Stimulated activated CD8-positive, alpha-beta memory T cell treated with anti-CD3 and anti-CD28 coated beads, Interleukin-4, amount 100 ng/mL, for 1 hour (primary cell): ENCODE measurements at places on chromosomes 7 and 10.

GRCh38 chr7:98881561-98882315, 3.4 kb downstream of the TRRAP start:
- DNase-seq, result no peak

- no peak for DNase-seq
Measured at GRCh38 chr10:123427165-123427786, 238.9 kb upstream of the GPR26 start.

DNA sequence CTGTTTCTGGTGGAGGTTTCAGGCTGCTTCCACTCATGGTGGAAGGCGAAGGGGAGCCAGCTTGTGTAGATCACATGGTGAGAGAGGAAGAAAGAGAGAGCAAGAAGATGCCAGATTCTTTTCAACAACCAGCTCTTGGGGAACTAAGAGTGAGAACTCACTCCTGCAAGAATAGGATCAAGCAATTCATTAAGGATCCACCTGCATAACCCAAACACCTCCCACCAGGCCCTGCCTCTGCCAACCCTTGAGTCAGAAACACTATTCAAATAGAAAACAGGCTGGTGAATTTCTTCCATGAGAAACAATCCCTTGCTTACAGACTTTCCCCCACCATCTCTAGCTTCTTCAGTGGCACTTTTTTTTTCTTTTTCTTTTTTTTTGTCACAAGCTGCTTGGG, 317.2 kb downstream of the GPR158 start:
- DNase-seq, result no peak

GRCh38 chr10:24208661-24209431, at the start of gene KIAA1217:
Gene KIAA1217, plus strand, starts transcription at chr10:24209138. Its CDS starts 56 bp downstream, at chr10:24209194.
- DNase-seq, result no peak

DNA sequence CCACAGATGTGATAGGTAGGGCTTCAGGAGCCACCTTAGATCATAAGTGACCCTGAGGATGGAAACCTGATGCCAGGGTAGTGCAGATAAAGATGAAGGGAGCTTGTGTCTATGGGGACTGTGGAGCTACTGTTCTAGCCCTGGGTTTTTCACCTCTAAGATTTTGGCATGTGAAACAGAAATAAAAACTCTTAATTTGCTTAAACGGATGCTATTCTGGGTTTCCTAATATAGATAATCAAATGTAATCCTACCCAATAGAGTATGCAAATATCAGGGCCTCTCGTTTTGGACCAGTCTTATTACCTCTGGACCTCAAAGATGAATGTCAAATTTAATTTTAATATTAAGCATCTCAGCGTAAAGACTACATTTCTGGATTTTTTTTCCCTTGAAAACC, 49.3 kb downstream of the ABCB4 start:
- no peak for DNase-seq

DNA sequence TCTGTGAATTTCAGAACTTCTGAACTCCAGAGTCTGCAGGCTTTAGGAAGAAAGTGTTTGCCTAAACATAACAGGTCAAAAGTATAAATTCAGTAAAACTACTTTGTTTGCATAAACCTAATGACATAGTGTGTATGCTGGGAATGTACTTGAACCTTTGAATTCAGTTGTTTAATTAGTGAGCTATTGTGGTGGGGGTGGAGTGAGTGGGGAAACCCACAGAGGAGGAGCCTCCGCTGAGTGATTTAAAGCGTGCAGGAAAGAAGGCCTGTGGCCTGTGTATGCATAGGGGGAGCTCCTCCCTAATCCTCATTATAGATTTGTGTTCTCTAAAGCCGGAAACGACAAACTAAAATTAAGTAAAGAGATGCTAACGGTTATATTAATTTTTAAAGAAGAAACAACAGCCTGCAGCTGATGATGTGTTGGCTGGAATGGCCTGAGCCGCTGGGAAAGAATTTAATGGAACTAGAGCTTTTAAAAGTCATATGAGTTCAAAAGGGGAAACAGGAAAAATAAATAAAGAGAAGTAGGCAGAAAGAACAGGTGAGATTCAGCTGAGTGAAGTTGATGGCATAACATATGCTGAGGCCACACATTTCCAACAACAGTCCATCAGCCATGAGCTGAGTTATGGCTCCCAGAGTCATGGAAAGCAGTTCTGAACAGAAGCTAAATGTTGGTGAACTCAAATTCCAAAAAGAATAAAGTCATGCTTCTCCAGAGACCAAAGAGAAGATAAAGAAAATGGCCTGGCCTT, 595.0 kb downstream of the GRM8 start:
- no peak for DNase-seq

- DNase-seq, result no peak
Measured at GRCh38 chr10:12445701-12446334, 96.5 kb downstream of the CAMK1D start.

DNA sequence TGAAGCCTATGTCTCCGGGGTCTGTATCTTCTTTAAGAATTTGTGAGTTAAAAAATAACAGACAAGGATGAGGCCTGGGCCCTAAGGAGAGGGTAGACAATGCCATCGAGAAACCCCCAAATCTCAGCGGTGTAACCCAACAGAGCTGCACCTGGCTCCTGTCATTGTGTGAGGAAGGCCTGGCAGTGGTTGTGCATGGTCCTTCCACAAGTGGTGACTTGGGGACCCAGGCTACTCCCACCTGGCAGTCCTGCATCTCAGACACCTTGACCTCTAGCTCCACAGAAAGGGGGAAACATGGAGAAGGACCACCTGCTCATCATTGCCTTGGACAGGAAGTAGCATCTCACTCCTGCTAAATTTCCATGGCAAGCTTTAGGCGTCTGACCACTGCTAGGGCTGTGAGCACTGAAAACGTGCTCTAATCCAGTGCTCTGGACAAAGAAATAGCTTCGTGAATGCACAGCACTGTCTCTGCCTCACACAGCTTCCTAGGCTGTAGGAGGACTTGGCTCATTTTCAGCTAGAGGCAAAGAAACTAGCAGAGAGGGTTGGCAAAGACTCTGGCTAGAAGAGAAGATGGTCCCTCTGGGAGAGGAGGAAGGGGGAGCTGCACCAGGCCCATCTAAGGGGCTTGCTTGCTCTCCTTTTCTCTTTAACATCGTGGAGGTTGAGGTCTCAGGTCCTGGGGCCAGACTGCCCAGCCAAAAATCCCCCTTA, 273.9 kb upstream of the ZMIZ1 start:
- no peak for DNase-seq

DNA sequence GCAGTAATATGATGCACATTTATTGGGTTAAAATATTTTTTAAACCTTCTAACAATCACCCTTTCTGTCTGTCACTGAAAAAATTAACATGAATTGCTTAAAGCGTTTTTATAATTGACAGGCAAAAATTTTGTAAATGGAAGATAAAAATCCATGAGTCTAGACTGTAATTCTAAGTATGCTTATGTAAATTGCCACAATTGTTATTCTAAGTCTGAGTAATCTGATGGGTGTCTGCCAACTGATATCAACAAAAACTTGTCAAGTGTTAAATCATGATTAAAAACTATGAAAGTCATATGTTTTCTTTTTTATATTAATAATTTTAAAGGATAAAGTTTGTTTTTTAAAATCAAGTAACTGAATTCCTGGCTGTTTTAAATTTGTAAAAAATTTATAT, 208.2 kb downstream of the CDK14 start:
- DNase-seq, result no peak

GRCh38 chr7:3259711-3260400, 41.2 kb upstream of the SDK1 start:
- no peak for DNase-seq

GRCh38 chr10:30869566-30869965, 162.1 kb downstream of the ZNF438 start:
- DNase-seq, result no peak

- no peak for DNase-seq
Measured at GRCh38 chr10:35212856-35213255, 86.2 kb downstream of the CREM start.

- no peak for DNase-seq
Measured at GRCh38 chr7:3159445-3159844, 115.8 kb upstream of the CARD11 start.

DNA sequence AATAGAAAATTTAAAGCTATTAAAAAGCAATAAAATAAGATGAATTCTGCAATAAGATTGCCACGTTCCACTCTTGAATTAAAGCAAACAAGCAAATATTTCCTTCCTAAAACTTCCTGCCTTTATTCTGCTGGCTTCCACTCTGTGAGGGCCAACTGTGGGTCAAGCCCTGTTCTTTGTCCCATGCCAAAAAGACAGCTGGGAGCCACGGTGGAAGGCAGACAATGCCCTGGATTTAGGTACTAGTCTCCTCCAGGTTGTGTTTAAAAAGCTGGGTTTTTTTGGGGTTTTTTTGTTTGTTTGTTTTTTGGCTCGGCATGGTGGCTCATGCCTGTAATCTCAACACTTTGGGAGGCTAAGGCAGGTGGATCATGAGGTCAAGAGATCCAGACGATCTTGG, 39.1 kb downstream of the LRRTM3 start:
- no peak for DNase-seq

DNA sequence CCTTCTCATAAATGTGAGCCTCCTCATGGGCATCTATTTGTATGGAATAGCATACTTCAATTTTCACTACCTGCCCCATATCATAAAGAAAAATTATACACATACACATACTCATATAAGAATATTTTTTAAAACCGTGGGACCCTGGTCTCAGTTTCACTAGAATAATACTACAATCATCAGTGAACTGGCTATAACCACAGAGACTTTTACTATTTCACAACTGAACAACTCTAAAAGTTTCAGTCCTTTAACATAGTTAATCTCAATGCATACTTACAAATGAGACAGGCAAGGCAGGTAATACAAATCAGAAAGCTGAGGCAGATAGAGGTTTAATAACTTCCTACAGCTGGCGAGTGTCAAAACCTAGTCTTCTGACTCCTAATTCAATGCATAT, 83.1 kb downstream of the LRRN3 start:
- no peak for DNase-seq

GRCh38 chr10:16119445-16119844, 259.1 kb upstream of the MINDY3 start:
- DNase-seq, result no peak

GRCh38 chr7:140225562-140226249, 48.9 kb upstream of the KDM7A start:
- no peak for DNase-seq

GRCh38 chr7:50356945-50357268, 52.4 kb downstream of the IKZF1 start:
- no peak for DNase-seq

DNA sequence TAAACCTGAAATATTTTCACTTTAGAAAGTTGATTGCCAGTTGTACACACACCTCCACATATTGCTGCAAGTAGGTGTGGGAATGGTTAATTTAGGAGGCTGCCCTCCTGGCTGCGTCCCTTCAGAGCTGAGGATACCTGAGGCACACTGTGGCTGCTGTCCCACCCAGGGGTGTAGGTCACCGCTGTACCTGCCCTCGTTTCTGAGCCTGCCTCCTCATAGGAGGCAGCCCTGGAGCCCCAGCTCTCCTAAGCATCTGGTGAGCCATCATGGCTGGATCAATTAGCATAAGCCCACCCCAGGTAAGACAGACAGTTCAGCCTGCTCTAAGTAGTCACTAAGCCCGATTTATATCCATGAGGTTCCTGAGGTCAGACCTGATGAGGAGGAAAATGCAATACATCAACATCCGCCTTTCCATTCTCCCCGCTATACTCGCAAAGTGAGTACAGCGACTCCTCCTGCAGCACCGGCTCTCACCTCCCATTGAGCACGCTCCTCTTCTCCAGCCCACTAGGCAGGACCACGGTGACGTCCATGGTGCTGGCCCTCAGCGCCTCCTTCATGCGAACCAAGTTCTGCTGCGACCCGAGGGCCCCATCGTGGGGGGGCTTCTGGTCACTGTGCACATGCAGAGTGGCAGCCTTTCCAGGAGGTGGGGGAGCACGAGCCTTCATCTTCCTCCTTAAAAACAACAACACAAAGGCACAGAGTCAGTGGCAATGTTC, 97.2 kb downstream of the COBL start:
- no peak for DNase-seq

- DNase-seq, result no peak
Measured at GRCh38 chr7:158111906-158112570, 475.6 kb downstream of the PTPRN2 start.

- no peak for DNase-seq
Measured at GRCh38 chr7:131898418-131898817, 342.0 kb upstream of the PODXL start.

GRCh38 chr10:6347391-6347951, 144.7 kb downstream of the PFKFB3 start:
- DNase-seq, result peak; percentile 9

- no peak for DNase-seq
Measured at GRCh38 chr7:116630357-116630756, 41.6 kb upstream of the MET start.

- DNase-seq, result no peak
Measured at GRCh38 chr10:117417196-117417595, 42.0 kb upstream of the PDZD8 start.
